ENCODE measurements at places on chromosomes 2 and 18. TPM values are rescaled to one million over a fixed set of nuclear protein-coding genes. Genes with fewer than 3 reads are reported as not detected.

The LIMS1 gene
- total RNA-seq: 101 TPM

The TRIB2 gene
- total RNA-seq: 43.2 TPM

DNA sequence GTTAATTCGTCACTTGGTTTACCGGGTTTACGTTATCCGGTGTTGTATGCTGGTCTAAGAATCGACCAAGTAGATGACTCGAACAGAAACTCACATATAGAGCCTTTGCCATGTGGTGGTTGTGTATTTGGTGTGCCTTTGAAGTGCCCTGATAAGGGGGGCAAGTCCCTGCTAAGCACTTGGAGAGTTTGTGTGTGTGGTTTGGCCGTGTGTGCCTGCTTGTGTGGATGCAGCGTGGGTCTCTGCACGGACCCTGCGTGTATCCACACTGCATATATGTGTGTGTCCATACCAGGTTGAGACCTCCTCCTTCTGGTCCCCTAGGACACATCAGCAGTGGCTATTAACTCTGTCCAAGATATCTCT is 2.4 kb upstream of the CELF4 start:
- no peak for DNase-seq

GRCh38 chr2:230955163-230955737 is 30.2 kb upstream of the GPR55 start:
- no peak for DNase-seq

GRCh38 chr2:238169708-238170251 is 11.0 kb downstream of the ERFE start:
- DNase-seq: peak; percentile 66

GRCh38 chr2:200743042-200743676 is 68.6 kb upstream of the BZW1 start:
- DNase-seq: no peak
